ENCODE measurements at places on chromosomes 2 and 18. TPM values are rescaled to one million over a fixed set of nuclear protein-coding genes. Genes with fewer than 3 reads are reported as not detected.

DNA sequence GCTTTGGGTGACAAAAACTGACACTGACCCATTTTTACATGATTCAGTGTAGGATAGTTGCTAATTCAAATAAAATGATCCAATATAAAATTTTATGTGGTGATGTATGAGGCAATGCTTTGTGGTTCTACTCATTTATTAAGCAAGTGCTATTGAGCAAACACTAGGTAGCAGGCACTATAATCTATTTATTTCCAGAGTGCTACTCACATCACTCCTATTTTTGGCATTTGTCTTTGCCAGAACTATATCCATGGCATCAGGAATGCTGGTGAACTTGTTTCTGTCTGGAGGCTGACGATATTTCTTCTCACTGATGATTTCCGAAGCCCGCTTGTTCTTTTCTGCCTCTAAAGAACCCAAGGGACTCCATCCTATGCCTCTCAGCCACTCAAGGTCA lies 84.3 kb downstream of the NEB start:
- DNase-seq = no peak

- DNase-seq = no peak
Observed at GRCh38 chr2:58640042-58640441, 398.9 kb upstream of the FANCL start.

DNA sequence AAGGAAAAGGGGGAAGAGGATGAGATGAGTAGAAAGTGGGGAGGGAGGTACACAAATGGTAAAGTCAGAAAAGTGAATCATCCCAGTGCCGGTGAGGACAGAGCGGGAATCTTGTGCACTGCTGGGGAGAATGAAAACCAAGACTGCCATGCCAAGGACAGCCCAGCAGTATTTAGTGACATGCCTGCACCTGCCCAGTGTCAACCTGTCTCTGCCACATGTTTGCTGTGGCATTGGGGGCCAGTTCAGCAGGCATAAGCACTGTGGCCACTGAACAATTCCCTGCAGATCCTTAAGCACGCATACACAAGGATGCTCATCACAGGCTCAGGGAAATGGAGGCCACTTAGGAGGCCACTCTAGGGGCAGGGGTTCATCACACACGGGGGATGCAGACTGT lies 5.2 kb upstream of the KCNK3 start:
- DNase-seq = no peak

DNA sequence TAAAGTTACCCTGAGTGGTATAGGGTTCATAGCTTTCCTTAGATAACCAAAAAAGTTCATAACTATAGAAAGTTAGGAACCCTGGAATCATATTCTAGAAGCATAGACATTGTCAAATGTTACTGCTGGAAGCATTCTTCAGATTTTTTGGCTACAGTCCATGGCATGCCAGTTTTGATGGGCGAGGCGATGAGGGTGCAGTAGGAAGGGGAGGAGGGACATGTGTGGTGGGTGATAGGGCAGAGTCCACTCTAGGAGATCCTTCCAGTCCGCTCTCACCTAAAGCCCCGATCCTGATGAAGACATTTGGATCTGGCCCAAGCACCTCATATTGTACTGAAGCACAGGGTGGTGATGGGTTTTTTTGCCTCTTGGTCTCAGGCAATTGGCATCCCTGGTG lies 91.8 kb downstream of the HRH4 start:
- DNase-seq = no peak

- DNase-seq = no peak
Observed at GRCh38 chr2:46029332-46029811, 267.8 kb upstream of the EPAS1 start.

The NT5C1B gene
- total RNA-seq = not detected
